ENCODE measurements at places on chromosomes 4 and X.

DNA sequence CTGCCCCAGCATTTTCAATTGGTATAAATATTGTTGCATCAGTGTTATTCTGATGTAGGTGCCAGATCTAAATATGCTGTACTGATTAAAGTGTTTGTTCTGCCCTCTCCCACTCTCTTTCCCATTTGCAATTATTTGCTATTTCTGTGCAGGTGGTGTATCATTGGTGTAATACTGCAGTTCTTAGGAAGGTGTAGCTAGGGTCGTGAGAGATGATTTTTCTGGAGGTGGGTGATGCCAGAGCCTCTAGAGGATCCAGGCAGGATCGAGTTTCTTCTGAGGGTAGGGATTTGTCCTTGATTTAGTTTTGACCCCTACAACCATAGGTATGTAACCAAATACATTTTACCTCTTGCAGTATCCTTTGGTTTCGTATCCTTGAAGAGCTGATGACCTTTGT lies 1.9 kb downstream of the SMAD1 start:
- no peak for DNase-seq

DNA sequence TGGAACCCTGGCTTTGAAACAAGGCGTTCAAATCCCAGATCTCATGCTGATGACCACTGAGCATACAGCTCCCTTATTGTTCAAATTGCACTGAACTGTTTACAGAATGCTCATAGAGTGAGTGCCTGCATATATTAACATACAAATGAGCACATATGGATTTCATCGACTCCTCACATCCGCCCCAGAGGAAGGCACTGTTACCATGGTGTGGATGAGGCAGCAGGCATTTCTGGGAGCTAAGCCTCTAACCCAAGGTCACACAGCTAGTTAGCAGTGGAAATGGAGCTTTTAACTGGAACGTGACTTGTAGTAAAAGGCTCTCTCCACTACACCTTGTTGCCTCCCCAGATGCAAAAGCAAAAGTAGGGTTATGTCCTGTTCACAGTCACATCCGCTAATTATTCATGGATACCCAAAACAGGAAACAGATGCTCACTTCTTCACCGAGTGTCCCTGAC lies 289.7 kb downstream of the STK32B start:
- no peak for DNase-seq

- DNase-seq = no peak
These were observed 3.6 kb upstream of the SLAIN2 start for GRCh38 chr4:48337731-48338130.

DNA sequence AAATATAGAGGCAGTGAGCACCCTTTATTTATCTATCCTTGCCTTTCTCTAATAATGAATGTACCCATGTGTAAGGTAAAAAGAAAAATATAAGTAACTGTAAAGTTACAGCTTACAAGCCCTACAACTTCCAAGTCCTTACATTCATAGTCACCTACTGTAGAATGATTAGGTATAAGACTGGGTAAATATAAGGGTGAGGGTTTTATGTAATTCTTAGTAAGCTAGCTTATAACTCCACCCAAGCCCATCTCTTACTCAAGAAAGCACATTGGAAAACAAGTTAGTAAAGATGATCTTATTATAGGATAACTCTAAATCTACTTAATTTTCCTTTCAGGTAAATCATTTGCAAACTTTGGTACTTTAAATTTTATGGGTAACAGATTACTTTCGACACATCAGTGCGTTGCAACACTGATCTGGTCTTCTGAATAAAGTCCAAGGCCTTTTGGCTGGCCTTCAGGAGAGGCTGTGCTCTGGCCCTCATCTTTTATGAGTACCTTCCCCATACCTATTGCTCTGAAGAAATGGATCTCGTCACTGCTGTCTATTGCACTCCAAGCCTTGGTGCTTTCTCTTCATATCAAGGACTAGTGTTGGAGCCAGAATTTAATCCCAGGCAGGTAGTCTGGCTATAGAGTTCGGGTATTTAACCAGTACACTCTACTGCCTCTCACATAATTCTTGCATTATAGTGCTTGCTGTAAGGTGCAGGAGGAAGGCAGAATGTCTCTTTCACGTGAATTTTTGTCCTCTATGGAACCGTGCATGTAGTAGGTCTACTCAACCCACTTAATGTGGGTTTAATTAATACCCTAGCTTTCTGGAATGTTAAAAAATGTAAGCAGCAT lies 443.6 kb upstream of the AR start:
- no peak for DNase-seq

DNA sequence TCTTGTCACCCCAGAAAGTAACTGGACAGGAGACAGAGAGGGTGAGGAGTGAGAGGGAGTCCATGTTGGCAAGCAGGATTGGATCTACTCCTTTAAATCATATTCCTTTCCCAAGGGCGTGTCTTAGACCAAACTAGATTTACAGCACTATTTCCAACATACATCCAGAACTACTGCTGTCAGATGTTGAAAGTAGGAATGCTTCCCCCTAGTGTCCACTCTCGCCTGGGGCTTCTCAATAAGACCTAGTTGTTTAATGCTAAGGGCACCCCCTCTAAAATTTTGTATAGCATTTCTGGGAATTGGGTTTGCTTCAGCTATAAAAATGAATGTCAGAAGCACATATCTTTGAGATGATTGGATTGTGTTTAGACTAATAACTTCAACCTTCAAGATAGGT lies 13.3 kb downstream of the OFD1 start:
- DNase-seq = no peak

- DNase-seq = no peak
These were observed 134.0 kb upstream of the SMAD1 start for GRCh38 chr4:145347684-145348083.

GRCh38 chrX:103776546-103776945 lies at the start of gene PLP1:
Gene PLP1, plus strand, starts transcription at chrX:103776840. Its CDS starts 156 bp downstream, at chrX:103776996.
- DNase-seq = no peak

DNA sequence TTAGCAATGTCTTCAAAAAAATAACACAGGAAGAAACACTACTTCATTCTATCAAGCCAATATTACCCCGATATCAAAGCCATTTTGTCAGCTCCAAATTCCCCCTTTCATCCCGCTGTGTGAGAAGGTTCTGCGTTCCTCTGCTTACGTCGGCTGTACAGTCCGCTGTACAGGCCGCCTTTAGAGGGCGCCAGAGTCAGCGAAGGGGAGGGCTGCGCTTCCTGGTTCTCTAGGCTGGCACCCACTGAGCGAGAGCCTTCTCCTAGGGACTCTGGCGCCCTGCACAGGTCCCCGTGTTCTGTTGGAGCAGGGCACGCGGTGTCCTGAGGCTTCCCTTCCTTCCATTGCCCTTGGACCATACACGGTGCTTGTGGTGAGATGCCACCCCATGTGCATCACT lies 25.3 kb upstream of the CT45A1 start:
- DNase-seq = no peak

GRCh38 chr4:168221301-168221700 lies 97.3 kb downstream of the DDX60 start:
- DNase-seq = no peak

- DNase-seq = no peak
These were observed 5.7 kb downstream of the ELK1 start for GRCh38 chrX:47644557-47645091.

DNA sequence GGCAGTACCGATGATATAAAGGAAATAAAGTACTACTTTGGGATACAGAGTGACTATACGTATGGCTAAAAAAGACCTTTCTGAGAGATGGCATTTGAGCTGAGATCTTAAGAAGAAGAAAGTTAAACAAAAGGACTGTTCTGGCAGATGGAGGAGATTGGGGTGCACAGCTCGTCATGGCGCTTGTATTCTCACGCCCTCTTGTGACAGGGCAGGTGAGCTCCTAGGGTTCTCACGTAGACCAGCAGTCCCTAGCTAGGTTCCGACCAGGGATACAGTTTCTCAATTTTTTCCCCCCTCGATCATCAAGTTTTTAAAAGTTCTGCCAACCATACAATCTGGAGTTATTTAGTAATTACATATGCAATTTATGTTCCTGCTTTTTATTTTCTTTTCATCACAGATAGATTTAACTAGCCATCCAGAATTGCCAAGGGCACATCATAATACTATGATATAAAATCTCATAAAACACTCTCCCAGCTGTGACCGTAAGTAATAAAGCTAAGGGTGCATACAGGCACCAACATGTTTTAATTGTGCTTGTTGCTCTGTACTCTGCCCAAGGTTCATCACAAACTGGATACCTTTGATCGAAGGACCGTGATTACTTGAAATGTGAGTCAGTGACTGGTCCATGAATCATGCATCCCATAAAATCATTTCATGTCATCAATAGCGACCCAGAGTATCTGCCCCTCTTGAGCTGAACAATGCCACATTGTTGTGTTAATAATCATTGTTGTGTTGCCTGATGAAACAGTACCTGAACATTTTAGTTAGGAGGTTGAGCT lies 69.4 kb upstream of the ZNF518B start:
- no peak for DNase-seq

DNA sequence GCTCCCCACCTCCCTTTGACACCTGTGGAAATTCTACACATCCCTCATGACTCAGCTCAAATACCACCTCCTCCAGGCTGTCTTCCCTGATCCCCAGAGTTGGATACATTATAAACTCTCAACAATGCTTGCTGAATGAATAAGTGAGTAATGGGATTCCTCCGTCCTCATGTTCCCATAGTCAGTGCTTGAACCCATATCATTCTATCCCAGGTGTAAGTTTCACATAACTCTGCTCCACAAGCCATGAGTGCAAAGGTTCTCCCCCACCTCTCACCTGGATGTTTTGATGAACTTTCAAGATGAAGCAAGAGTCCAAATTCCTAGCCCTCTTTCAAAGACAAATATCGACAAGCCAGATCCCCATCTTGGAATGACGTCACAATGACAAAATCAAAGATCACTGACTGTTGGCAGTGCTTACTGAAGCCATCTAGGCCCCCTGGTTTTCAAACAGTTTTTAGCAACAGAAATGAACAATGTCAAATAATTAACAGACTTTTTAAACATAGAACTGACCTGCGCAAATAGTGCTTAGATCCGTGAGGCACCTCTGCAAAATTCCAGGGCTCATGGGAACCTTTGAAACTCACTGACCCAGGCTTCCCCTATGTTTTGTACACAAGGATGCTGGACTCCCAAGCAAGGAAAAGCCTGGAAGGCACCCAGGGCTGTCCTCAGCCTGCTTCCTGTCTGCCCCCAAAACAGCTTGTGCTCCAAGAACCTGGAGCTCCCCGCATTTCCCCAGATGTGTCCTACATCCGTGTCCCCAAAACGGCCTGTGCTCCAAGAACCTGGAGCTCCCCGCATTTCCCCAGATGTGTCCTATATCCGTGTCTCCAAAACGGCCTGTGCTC lies 4.0 kb downstream of the SLC2A9 start:
- no peak for DNase-seq

DNA sequence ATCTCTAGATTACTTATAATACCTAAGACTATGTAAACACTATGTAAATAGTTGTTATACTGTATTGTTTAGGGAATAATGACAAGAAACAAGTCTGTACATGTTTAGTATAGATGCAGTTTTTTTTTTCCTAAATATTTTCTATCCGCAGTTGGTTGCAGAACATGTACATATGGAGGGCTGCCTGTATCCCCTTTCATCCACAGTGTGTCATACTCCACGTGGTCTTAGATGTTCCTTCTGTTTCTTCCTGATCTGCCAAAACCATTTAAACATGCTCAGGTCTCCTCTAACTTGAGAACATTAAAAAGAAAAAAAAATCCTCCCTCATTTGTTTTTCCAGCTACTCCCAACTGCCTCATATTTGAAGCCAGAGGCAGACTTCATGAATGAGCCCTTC lies 14.0 kb downstream of the OCIAD1 start:
- no peak for DNase-seq

DNA sequence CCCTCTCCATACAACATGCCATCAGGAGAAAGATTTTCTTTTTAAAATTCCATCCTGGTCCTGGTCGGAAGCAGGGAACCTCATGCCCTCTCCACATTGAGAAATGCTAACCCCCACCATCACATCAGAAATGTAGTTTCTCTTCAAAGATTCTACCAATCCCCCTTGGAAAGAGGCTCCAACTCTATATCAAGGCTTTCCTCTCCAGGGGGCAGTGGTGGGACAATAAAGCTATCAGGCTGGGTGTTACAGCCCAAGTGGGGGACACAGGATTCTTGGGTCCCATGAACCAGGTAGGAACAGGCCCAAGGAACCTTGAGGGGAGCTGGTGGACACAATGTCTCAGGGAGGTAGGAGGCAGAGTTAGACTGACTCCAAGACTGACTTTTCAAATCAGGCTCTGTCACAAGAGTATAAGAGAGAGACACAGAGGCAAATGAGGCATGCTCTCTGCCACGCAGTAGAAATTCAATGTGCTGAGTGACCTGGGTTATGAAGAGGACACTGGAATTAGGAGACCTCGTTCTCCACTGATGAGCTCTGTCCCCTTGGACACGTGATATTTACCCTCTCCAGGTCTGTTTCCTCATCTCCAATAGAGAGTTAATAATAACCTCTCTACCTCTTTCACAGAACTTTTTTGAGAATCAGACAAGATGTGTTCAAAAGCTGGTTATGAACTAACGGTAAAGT lies 4.5 kb downstream of the GJB1 start:
- no peak for DNase-seq

DNA sequence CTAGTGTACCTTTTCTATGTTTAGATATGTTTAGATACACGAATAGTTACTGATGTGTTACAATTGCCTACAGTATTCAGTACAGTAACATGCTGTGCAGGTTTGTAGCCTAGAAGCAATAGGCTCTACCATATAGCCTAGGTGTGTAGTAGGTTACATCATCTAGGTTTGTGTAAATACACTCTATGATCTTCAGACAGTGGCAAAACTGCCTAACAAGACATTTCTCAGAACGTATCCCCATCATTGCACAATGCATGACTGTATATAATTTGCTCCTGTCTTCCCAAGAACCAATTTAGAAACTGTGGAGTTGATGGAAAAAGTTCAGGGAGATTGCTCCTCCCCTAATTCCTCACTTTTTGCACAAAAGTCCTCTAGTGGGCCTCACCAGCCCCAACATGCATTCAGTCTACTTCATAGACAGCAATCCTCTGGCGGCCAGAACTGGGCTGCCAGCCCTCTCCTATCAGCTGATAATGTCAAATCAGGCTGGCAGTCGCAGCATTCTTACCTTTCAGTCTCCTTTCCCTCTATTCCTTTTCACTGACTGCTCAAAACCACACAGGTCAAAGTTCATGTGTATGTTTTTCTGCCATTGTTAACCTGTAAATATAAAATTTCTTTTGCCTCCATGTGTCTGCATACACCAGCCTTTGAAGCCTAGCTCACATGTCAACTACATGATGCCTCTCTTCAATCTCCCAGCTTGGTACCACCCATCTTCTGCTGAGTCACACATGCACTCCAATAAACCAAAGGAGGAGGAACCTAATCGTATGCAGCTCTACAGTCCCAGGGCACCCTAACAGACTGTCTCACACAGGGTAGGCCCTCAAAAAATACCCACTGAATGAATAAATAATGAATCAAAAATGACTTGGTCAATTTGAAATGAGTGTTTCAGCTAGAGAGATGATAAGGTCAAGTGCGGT lies 32.0 kb downstream of the BCLAF3 start:
- no peak for DNase-seq

DNA sequence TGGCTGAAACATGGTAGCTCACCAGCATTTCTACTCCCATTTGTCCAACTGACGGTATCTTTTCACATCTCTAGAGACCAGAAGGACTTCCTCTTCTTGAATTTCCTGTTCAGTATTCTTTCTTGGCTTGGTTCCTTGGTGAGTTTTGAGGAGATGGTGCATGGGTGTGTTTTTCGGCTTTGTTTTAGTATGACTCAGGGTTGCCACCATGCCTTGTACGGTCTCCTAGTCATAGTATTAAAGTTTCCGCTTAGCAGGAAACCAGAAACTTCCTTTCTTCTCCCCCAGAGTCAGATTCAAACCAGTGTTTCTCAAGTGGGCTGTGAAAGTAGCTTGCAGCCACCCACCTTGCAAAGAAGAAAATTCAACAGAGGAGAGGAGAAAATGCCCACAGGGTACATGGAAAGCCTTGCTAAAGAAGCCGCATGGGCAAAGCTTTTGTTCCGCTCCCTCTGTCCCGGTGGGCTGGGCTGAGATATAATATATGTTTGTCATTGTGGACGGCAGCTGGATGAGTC lies 5.7 kb downstream of the CD99 start:
- DNase-seq = no peak
